ENCODE measurements at places on chromosomes 16 and 17. TPM values are rescaled to one million over a fixed set of nuclear protein-coding genes. Genes with fewer than 3 reads are reported as not detected.

DNA sequence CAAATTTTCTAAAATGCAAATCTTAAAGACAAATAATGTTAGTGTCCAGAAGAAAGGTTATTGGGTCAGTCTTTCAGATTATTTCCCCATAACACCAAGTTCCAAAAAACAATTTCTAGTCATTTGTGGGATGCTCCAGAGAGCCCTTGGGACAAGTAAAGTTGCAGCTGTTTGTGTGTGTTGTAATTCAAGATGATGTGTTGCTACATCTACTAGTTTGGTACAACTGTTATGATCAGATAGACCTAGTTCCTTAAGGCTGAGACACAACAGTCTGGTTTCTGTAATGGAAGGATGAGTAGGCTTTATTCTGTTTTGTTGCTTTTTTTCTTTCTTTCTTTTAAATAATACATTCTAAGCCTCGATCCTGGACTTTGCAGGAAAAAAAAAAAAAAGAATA, 41.9 kb downstream of the PIGL start:
- no peak overlapping the region for H3K27ac ChIP-seq
- H3K4me3 ChIP-seq, result no peak overlapping the region
- no peaks in the 10 kb centered on the region for H3K36me3 ChIP-seq

GRCh38 chr16:24297375-24297774, 41.2 kb downstream of the CACNG3 start:
- no peaks in the 10 kb centered on the region for H3K4me1 ChIP-seq
- no peak for DNase-seq
- H3K27me3 ChIP-seq, result no peaks in the 10 kb centered on the region
- H3K36me3 ChIP-seq, result no peaks in the 10 kb centered on the region
- no peak overlapping the region for H3K4me3 ChIP-seq

GRCh38 chr17:75874323-75875181, 3.8 kb downstream of the TRIM47 start:
- no peak for DNase-seq
- H3K4me1 ChIP-seq, result peaks cover 37% of the 10 kb centered on the region
- no peak overlapping the region for H3K4me3 ChIP-seq
- H3K27me3 ChIP-seq, result no peaks in the 10 kb centered on the region
- H3K27ac ChIP-seq, result no peak overlapping the region

DNA sequence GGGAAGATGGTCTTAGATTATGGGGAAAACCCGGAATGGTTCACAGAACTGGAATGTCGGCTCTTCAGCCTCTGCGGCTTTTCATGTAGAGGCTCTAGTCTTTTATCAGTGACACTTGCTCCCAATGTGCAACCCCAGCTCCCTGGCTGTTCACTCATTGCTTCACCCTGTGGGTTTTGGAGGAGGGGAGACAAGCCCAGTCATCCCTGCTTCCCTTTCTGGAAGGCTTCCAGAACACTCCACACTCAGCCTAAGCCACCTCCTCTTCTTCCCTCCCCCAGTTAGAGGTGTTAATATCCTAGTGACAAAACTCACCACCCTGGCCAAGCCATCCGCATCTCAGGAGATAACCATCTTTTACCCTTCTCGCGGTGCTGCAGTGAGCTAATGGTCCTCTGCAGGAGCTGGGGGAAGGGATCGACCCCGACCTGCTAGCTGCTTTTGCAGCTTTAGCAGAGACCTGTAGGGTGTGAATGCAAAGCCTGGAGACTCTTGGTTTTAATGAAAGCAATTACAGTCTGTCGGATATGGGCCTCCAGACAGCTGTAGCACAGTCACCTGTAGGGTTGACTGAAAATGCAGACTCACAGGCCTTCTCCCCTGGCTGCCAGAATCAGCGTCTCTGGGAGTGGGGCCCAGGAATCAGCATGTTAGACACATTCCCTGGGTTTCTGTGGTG, 24.3 kb upstream of the LASP1NB start:
- H3K4me3 ChIP-seq, result no peak overlapping the region
- peaks cover 17% of the 10 kb centered on the region for H3K36me3 ChIP-seq
- peaks cover 18% of the 10 kb centered on the region for H3K4me1 ChIP-seq
- H3K27me3 ChIP-seq, result no peaks in the 10 kb centered on the region
- no peak overlapping the region for H3K27ac ChIP-seq

GRCh38 chr17:2049333-2050299, 5.3 kb upstream of the HIC1 start:
- no peak overlapping the region for H3K27ac ChIP-seq
- H3K27me3 ChIP-seq, result no peaks in the 10 kb centered on the region
- H3K4me1 ChIP-seq, result no peaks in the 10 kb centered on the region
- H3K4me3 ChIP-seq, result peak overlapping the region; percentile 72

DNA sequence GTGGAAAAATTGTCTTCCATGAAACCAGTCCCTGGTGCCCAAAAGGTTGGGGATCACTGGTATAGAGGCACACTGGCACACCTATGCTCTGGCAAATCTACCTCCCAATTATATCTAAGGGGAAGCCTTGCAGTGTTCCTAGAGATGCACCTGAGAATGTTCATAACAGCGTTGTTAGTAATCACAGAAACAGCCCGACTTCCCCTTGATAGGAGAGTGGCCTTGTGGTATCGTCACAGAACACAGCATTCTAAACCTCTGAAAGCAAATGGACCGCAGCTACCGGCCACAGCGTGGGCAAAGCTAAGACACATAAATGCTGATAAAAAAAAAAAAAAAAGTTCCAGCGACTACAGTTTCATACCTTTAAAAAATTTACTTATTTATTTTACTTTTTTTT, 39.1 kb upstream of the ADGRG1 start:
- H3K4me3 ChIP-seq, result no peak overlapping the region
- H3K27ac ChIP-seq, result no peak overlapping the region
- DNase-seq, result no peak
- no peaks in the 10 kb centered on the region for H3K36me3 ChIP-seq
- 0 out of 2 replicates have a peak, but pooled peaks cover 7% of the 10 kb centered on the region for H3K27me3 ChIP-seq
- no peaks in the 10 kb centered on the region for H3K4me1 ChIP-seq

DNA sequence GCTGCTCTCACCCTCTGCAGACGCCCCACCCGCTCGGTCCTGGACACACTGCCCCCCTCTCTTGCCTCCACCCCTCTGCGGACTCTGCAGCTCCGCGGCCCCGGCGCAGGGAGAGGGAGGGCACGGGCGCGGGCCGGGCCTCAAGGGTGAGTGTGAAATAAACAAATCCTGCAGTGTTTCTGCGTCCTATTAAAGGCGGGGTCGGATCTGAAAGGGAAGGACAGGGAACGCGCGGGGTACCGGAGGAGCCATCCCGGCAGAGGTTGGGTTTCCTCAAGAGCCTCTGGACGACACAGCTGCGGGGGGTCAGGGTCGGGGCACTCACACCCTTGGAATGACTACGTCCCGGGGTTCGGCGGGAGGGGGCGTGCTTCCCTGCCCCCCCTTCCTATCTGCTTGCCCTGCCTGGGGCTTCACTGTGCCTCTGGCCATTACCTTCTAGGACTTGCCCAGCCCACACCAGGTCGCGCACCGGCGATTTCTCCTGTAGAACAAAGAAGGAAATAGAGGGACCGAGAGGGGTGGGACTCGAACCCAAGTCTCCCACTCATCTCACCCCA, 466 bp upstream of the HSF4 start:
- H3K27me3 ChIP-seq, result no peaks in the 10 kb centered on the region
- no peak for DNase-seq
- H3K27ac ChIP-seq, result no peak overlapping the region
- H3K4me1 ChIP-seq, result peaks cover 12% of the 10 kb centered on the region

GRCh38 chr17:2064520-2064971, 9.6 kb downstream of the HIC1 start:
- no peaks in the 10 kb centered on the region for H3K36me3 ChIP-seq
- H3K27ac ChIP-seq, result no peak overlapping the region
- no peaks in the 10 kb centered on the region for H3K27me3 ChIP-seq
- peaks cover 13% of the 10 kb centered on the region for H3K4me1 ChIP-seq

GRCh38 chr17:73725794-73726515, 81.7 kb upstream of the SDK2 start:
- no peak for DNase-seq
- H3K4me1 ChIP-seq, result peaks cover 2% of the 10 kb centered on the region
- H3K27me3 ChIP-seq, result peaks cover 5% of the 10 kb centered on the region

GRCh38 chr17:64634218-64634617, 27.9 kb downstream of the SMURF2 start:
- H3K27ac ChIP-seq, result no peak overlapping the region
- no peaks in the 10 kb centered on the region for H3K36me3 ChIP-seq
- H3K4me1 ChIP-seq, result no peaks in the 10 kb centered on the region
- DNase-seq, result no peak
- H3K4me3 ChIP-seq, result no peak overlapping the region

GRCh38 chr17:36942019-36942599, 4.8 kb downstream of the LHX1 start:
- DNase-seq, result no peak
- H3K27ac ChIP-seq, result no peak overlapping the region

The SPATA22 gene
- total RNA-seq, result 1.8 TPM

The ST6GALNAC1 gene
- not detected for total RNA-seq

The SEPTIN1 gene
- 0.45 TPM for total RNA-seq

The RAB11FIP3 gene
- total RNA-seq, result 30.2 TPM

The HS3ST3A1 gene
- total RNA-seq, result 22.2 TPM

The WNT9B gene
- total RNA-seq, result not detected

Measured in SJCRH30 (cell line).